ENCODE measurements at places on chromosomes 2 and 18.

- H3K27me3 ChIP-seq: no peaks in the 10 kb centered on the region
- H3K36me3 ChIP-seq: no peaks in the 10 kb centered on the region
- H3K27ac ChIP-seq: no peak overlapping the region
- no peaks in the 10 kb centered on the region for H3K4me1 ChIP-seq
- DNase-seq: no peak
Measured at GRCh38 chr2:80971-81736, 34.8 kb upstream of the FAM110C start.

GRCh38 chr2:113770929-113771328 lies 14.5 kb upstream of the SLC35F5 start:
- no peaks in the 10 kb centered on the region for H3K27me3 ChIP-seq
- H3K36me3 ChIP-seq: no peaks in the 10 kb centered on the region
- no peak for DNase-seq
- H3K4me1 ChIP-seq: no peaks in the 10 kb centered on the region

DNA sequence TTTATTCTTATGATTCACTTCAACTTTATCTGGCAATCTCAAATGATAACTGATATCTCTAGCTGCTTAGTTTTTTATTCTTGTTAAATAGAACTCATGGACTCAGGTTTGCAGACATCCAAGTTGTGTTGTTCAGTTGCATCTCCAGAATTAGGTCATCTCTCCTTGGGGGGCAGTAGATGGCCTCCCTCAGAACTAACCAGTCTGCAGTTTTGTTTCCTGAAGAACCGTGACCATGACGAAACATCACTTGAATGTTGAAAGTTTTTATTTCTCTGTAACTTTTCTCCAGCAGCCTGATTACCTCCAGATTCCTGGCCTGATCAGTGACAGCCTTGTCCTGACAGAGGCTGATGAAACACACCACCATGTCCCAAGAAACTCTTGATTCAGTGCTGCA lies 321.5 kb downstream of the GALNT13 start:
- no peaks in the 10 kb centered on the region for H3K36me3 ChIP-seq
- DNase-seq: no peak
- peaks cover 2% of the 10 kb centered on the region for H3K27me3 ChIP-seq
- H3K4me3 ChIP-seq: no peak overlapping the region
- H3K4me1 ChIP-seq: no peaks in the 10 kb centered on the region

GRCh38 chr2:105313877-105314276 lies 15.7 kb downstream of the TGFBRAP1 start:
- no peak overlapping the region for H3K4me3 ChIP-seq
- peaks cover 2% of the 10 kb centered on the region for H3K36me3 ChIP-seq
- H3K27ac ChIP-seq: no peak overlapping the region
- no peak for DNase-seq
- no peaks in the 10 kb centered on the region for H3K4me1 ChIP-seq

Measured in osteocyte (in vitro differentiated cells).